ENCODE measurements at places on chromosomes 2 and 18.
A peak's percentile ranks its signal among the peaks of the same experiment; 100 is the strongest.

DNA sequence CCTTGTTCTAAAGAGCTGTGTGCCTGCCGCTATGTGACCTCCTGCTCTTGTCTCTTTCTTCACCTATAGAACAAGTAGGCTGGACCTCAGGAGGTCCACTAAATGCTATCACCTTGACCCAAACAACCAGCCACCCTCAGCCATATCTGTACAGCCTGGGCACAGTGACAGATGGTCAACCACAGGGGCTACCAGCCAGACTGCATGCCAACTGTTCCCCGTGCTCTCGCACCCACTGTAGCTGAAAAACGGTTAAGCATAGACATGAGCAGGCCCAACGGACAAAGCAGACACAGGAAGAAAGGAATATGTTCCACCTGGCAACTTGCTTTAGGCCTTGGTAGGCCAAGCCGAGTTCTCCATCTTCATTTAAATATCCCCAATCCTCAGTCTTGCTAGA is 43.2 kb upstream of the ACAA2 start:
- no peak for DNase-seq

- no peak for DNase-seq
These were observed 206.5 kb upstream of the CTAGE1 start for GRCh38 chr18:22624176-22624575.

DNA sequence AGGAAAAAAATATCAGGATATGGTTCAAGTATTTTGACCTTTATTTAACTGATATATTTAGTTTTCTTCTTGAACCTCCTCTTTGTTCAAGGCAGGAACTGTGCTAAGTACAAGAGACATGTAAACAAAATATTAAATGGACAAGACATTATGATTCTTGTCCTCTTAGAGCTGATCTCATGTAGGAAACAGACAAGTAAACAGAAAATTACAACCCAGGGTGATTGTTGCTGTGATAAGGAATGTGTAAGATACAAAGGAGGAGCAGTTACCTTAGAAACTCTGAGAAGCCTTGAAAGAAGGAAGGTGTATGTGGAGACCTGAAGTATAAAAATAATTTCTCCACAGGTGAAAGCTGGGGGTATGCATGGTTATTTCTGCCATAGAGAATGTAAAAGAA is 12.9 kb downstream of the RBM45 start:
- DNase-seq, result no peak

GRCh38 chr2:187916799-187917198 is 362.6 kb upstream of the TFPI start:
- DNase-seq, result no peak

- no peak for DNase-seq
These were observed 31.2 kb downstream of the PTPN18 start for GRCh38 chr2:130387071-130387400.

DNA sequence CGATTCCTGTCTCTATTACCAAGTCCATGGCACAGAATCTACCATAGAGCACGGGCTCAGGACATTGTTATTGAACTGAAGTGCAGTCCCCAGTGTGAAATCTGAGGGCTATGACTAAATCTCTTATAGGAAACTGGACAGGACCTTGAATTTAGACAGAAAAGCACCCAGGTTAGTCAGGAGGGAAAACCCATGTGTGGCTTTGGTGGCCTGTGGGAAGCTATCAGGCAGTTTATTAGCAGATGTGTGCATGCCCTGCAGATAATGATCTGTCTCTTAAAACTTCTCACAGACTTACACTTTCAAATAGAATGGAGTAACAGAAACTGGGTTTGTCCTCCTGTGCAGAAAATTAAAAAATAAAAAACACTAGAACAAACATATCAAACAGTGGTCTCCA is 610.0 kb upstream of the RAB6C start:
- DNase-seq, result no peak

- DNase-seq, result no peak
These were observed 103.7 kb upstream of the UGP2 start for GRCh38 chr2:63738019-63738418.

DNA sequence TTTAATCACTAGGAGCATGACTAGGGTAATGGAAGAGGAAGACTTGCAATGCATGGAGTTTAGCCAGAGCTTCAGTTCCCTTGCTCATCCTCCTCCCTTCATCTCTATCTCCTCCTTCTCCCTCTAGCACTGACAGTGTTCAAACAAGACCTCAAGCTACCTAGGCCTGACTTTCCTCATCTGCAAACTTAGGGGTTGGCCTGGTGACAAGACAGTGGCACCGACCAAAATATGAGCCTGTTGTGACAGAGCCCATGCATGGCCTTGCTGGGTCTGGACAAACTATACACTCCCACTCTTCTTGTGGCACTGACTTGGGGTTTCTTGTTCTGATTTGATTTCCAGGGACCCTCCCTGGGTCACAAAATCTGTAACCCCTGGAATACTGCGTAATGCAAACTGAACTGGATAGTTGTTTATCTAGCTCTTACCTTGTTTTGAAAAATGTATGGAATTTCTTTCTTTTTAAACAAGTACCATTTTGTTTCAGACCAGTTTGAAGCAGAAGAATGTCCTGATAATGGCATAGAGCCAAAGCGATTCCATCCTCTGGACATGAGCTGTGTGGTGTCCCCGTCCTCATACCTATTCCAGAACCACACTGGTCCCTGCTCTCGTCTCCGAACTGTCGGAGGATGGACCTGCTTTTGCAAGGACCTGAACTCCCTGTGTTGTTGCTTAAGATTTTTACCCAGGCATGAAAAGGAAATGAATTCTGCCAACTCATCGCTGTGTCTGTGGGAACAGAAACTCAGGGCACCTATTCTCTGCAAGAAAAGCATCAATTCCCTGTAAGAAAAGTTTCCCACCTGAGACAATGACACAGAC is 33.4 kb upstream of the PPP4R1 start:
- no peak for DNase-seq

- no peak for DNase-seq
These were observed 3.5 kb downstream of the DQX1 start for GRCh38 chr2:74522516-74522915.

DNA sequence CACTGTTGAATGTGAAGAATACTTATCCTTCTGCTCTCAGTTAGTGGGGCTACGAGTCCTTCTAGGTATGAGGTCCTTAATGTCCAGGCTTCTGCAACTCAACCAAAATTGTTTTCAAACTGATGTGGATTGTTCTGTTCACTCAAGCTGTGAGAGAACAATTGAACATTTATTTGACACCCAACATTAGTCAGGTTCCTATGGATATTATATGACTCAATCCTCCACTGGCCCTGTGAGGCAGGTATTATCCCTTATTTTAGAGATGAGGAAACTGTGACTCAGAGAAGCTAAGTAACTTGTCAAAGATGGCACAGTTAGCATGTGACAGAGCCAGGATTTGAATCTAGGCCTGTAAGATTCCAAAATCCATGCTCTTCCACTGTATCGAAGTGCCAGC is 1.2 kb upstream of the LYG2 start:
- DNase-seq, result no peak

GRCh38 chr2:99974275-99974674 is 168.1 kb downstream of the AFF3 start:
- no peak for DNase-seq

DNA sequence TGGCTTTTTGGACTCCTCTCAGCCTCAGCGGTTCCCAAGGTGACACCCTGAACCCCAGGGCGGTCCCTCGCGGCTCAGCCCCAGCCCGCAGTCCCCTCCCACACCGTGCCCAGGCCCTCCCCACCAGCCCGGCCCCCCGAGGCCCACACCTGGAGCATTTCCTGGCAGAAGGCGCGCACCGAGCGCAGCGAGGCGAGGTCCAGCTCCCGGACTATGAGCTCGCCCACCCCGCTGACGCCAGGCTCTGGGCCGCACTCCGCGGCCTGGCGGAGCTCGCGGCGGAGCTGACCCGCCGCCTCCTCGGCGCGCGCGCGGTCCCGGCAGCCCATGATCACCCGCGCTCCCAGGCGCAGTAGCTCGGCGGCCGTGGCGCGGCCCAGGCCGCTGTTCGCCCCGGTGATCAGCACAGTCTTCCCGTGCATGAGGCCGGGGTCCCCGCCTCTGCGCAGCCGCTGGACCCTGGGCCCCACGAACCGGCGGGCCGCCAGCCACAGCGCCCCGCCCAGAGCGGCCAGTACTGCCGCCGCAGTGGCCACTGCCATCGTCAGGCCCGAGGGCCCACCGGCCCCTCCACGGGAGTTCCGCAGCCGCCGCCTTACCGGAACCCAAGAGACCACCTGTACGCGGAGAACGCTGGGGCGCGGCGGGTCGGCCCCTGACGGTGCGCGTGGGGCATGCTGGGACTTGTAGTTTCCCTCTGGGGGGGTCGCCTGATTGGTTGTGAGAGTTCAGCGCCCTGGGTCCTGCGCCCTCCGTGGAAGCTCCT is at the start of gene RDH14:
Gene RDH14 (minus strand): TSS at position 623 of the 766 bp plus-strand sequence. CDS start 81 bp downstream, at position 542.
- peak; percentile 88 for DNase-seq
